OCI-LY7 (cell line): ENCODE measurements at places on chromosomes 5 and 9.

DNA sequence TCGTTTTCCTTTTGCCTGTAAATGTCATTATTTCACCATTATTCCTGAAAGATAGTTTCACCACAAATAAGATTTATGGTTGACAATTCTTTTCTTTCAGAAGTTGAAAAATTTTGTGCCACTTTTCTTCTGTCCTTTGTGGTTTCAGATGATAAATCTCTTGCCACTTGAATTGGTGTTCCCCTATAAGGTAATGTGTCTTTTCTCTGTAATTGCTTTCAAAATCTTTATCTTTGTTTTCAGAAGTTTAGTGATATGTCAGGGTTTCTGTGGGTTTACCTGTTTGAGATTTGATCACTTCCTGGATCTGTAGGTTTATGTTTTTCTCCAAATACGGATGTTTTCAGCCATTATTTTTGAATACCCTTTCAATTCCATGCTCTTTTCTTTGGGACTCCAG, 14.6 kb downstream of the RASA1 start:
- no peak for DNase-seq

- no peak for DNase-seq
Observed at GRCh38 chr5:135387629-135387960, 11.4 kb downstream of the MACROH2A1 start.

GRCh38 chr5:34915139-34915855, at the start of the genes BRIX1 and RAD1:
Gene BRIX1, plus strand, starts transcription at chr5:34915711. Its CDS starts 28 bp downstream, at chr5:34915739.
Gene RAD1, minus strand, starts transcription at chr5:34915504. Its CDS starts 612 bp downstream, at chr5:34914892.
- peak; percentile 96 for DNase-seq

- DNase-seq = no peak
Observed at GRCh38 chr5:124071039-124071438, 559.1 kb downstream of the CSNK1G3 start.

GRCh38 chr5:73437101-73437776, 11.3 kb downstream of the FOXD1 start:
- no peak for DNase-seq

DNA sequence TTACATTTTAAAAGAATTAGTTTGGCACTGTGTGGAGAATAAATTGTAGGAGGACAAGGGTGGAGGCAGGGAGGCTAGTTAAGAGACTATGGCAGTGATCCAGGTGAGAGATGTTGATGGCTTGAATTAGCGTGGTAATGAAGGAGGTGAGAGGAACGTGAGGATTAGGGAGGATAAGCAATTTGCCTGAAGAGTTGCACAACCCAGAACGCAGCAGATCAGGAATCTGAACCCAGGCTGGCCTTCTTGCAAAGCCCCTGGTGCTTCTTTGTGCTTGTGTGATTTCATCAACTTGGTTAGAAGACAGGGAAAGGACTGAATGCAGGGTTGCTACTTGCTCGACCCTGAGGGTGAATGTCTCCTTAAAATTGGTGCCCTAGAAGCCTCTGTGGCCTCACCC, 6.9 kb upstream of the SCAMP1 start:
- no peak for DNase-seq

GRCh38 chr9:99076483-99077171, 28.3 kb upstream of the TGFBR1 start:
- no peak for DNase-seq

DNA sequence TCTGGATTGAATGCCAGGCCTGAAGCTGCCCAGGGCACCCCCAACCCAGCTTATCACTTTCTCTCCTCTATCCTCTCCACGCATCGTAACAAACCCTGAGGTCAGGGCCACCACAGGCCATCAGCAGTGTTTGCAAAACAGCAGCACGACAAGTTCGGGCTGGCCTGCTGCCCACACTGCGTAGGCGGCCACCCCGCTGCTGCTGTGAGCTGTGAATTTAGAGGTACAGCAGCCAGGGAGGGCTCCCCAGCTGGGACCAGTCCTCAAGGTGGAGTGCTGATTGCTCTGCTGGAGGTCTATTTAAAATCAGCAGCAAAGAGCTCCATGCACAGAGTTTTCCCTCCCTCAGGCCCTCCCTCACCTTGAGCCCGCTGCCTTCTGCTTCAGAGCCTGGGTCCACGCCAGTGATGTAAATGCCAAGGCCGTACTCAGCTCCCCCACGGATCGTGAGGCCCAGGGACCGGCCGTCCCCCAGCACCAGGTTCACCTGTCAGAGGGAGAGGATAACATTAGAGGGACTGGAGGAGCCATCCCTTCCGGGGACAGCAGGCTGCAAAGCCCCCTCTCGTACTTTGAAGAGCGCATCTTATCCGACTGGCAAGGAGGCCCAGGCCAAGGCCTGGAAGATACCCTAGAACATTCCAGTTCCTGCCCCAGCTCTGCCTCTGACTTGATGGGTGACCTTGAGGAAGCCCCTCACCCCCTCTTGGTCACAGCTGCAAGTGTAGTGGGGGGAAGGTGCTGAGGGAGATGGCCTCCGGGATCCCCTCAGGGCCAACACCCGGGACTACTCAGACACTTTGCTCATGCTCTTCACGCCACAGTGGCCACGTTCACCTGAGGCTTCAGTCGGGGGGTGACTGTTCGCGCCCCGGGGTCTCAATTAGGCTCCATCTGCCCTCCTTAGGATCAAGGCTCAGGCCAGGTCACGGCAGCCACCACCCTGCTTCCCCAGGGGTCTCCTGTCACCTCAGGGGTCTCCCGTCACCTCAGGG, 39.1 kb downstream of the WHRN start:
- DNase-seq = no peak

GRCh38 chr5:143733665-143734455, 78.1 kb upstream of the HMHB1 start:
- no peak for DNase-seq

DNA sequence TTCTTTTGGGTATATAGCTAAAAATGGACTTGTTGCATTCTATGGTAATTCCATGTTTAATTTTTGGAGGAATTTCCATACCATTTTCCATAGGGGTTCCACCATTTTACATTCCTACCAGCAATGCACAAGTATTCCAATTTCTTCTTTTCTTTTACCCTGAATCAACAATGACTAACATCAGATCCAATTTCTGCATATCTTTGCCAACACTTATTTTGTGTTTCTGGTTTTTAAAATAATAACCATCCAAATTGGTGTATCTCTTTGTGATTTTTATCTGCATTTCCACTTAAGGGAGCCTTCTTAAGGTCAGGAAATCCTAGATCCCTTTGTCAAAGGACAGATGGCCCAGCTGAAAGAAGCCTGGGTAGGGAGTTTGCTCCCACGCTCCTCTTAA, 29.5 kb upstream of the SMU1 start:
- DNase-seq = no peak

DNA sequence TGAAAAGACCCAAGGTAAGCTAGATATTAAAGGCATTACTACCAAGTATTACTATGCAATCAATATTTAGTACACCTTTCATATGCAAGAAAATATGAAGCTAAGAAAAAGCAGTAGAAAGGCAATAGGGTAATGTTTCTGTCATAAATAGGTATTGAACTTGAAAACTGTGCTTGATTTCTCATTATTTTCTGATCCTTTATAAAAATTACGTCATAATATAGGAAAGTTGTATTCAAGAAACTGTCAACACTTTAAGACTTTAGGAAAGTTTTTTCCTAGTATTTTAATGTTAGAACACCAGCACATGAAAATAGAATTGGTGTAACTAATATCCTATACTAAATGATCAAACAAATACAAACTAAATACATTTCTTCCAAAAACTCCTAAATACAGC, 133.2 kb downstream of the EDIL3 start:
- no peak for DNase-seq

GRCh38 chr9:136645903-136646754, 16.6 kb upstream of the EGFL7 start:
- no peak for DNase-seq

DNA sequence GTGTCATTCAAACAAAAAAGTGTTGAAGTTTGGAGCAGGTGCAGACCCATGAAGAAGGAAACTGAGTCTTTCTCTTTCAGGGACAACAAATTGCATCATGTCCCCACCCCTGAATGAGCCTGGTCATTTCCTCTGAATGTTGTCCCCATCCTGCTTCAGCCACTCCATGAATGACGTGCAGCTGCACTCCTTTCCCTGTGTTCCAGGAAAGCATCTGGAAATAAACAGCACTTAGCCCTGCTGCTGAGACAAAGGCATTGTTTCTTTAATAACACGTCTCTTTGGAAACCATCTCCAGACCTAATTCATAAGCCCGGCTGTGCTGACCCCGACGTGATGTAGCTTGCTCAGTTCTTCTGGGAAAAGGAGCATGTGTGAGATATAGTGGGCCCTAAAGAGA, 682.3 kb downstream of the BRINP1 start:
- DNase-seq = no peak

GRCh38 chr9:116628716-116629115, 58.4 kb upstream of the TRIM32 start:
- no peak for DNase-seq

- DNase-seq = no peak
Observed at GRCh38 chr5:59665086-59665831, 228.3 kb downstream of the PDE4D start.

DNA sequence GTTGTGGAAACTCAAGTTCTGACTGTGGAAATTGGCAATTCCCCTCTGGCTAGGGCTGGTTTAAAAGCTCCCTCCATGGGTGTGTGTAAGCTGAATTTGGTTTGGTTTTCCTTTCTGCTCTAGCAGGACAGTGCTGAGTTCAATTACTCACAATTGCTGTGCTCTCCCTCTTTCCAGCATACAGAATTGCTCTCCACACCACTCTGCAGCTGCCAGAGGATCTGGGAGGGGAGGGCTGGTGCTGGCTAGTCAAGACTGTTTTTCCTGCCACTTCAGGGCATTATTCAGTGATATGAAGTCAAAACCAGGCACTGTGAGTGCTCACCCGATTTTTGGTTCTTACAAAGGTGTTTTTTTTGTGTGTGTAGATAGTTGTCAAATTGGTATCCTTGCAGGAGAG, 336.9 kb upstream of the SLC24A2 start:
- DNase-seq = no peak

GRCh38 chr9:80233906-80234305, 662.1 kb downstream of the TLE4 start:
- DNase-seq = no peak

GRCh38 chr9:115498303-115498702, 380.3 kb upstream of the TNC start:
- no peak for DNase-seq

- DNase-seq = no peak
Observed at GRCh38 chr5:93433422-93433821, 147.6 kb downstream of the NR2F1-AS1 start.

GRCh38 chr5:103393101-103393754, 134.7 kb downstream of the MACIR start:
- DNase-seq = no peak

- DNase-seq = no peak
Observed at GRCh38 chr5:125251703-125252102, 505.3 kb upstream of the ZNF608 start.

- DNase-seq = peak; percentile 90
Observed at GRCh38 chr5:96868603-96869371, 7.5 kb upstream of the ERAP2 start.

- no peak for DNase-seq
Observed at GRCh38 chr5:169336242-169336641, 35.3 kb upstream of the SLIT3 start.

DNA sequence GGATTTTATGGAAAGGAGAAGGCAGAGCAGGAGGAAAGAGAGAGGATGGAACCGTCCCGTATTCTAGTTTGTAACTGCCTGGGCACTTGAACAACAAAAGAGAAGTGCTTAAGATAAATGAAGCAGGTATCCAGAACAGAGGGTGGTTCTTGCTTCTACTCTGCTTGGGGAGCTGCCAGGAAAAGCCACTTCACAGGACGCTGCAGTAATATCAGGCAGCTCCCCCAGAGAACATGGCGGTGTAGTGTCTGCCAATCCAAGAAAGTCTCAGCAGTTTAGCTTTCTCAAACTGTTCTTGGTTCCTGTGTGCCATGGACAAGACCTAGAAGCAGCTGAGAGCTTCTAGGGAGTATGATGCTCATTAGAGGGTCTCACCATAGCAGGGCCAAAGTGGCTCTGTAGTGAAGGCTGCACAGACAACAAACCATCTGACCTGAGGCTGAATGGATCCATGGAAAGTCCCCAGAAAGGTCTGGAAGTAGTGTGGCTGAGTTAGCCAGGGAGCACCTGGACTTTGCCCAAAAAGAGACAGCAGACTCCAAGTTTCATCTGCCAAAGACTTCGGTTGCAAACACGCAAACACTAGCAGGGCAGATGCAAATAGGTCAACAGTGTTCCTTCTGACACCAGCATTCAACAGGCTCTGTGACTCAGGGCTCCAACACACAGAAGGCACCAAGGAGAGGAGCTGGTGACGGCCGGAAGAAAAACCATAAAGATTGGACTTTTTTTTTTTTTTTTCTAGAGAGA, 72.2 kb upstream of the TNFSF8 start:
- no peak for DNase-seq

DNA sequence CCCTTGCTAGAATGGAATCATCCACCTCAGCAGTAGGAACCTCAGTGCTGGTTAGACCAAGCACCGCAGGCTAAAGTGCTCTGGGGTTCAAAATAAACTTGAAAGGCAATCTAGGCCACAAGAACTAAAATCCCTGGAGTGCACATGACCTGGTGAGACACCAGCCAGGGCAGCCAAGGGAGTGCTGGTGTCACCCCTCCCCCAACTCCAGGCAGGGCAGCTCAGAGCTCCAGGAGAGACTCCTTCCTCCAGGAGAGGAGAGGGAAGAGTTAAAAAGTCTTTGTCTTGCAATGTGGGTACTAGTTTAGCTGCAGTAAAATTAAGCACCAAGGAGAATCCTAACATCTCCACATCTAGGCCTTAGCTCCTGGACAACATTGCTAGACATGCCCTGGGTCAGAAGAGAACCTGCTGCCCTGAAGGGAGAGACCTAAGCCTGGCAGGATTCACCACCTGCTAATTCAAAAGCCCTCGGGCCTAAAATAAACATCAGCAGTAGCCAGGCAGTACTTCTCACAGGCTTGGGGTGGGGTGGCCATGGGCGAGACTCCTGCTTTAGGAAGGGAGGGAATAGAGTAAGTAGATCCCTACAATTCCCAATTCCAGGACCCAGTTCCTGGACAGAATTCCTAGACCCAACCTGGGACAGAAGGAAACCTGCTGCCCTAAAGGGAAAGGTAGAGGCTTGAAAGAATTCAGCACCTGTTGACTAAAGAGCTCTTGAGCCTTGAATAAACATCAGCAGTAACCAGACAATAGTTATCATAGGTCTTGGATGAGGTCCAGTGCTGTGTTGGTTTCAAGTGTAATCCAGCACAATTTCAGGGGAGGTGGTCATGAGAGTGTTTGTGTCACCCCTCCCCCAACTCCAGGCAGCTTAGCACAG, 25.8 kb downstream of the UGT3A2 start:
- DNase-seq = no peak

GRCh38 chr9:106916466-106917235, 53.7 kb downstream of the ZNF462 start:
- DNase-seq = no peak

DNA sequence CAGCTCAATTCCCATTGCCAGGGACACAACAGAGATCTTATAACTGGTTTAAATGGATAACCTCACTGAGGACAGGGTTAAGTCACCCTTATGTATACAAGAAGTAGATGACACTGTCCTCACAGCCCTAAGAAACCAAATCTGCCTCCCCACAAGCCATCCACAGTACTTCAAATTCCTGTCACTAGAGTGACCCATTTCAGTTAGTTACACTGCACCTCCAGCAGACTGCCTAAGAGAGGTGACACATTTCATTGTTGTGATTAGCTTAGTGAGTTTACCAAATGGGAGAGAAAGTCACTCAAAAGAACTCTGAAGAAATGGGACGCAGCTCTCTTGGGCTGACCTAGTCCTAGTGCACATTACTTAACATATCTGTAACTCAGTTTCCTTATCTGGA, 53.6 kb upstream of the HTR1A start:
- DNase-seq = no peak
